ENCODE measurements at places on chromosomes 1 and 21.
A peak's percentile ranks its signal among the peaks of the same experiment; 100 is the strongest.

DNA sequence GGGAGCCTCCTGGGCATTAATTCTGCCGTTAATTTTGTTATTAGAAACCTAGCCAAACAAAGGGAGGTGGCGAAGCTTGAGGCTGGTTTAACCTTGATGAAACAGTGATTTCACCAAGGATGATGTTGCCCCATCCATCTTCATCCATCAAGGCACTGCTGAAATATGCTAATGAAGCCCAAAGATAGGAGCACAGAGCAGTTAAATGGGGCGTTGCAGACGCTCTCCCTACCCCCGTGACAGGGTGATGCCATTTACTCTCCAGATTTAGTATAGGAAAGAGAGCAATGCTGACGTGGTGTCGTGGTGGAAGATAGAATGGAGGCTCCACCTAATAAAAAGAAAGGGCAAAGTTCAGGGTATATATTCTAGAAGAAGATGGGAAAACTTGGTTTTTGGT lies 84.0 kb downstream of the PBX1 start:
- no peak for DNase-seq

- no peak for DNase-seq
These were observed 73.8 kb downstream of the BCAR3 start for GRCh38 chr1:93607814-93608186.

DNA sequence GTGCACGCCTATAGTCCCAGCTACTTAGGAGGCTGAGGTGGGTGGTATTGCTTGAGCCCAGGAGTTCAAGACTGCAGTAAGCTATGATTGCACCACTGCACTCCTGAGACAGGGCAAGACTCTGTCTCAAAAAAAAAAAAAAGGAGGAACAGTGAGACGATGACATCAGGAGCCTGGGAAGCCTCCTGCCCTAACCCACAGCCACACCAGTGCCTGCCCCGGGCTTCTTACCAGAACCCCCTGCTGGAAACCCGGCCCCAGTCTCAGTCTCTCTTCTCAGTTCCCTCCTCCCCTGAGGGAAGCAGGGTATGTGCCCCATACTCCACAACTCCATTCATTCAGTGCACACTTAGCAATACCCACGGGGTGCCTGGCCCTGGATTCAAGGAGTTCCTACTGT lies 9.1 kb downstream of the COL8A2 start:
- DNase-seq, result no peak

GRCh38 chr21:16304174-16305095 lies 574.7 kb downstream of the USP25 start:
- peak; percentile 59 for DNase-seq

DNA sequence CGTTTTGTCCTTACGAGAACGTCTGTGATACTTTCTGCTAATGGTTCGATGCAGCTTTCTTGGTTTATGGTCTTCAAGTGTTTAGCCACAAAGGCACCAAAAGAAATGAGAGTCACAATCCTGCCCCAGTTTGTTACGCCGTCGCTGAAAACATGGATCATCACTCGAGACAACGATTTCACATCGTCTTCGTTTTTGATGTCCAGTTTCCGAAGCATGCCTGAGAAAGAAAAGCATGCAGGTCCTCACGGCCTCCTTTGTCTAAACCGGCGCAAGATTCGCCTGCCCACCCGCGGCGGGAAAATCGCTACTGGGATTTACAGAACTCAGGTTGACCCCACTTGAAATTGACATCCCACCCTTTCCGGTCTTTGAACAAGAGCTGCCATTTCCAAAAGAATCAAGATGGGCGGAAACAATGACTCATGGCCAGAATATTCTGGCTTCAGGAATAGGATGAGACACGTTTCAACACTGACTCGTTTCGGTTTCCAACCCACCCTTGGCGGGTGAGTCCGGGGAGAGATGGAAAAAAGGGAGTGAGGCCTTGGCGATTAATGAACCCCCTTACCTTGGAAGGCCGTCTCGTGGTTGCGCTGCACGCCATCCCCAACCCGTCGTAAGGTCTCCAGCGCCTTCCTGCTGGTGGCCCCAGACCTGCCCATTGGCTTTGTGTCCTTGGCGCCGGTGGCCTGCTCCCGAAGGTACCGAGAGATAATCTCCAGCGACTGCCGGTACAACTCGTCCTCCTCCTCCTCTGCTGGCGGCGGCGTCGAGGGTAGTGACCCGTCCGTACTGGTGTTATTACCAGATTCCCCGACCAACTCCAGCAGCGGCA lies 919 bp downstream of the MCL1 start:
- DNase-seq, result peak; percentile 59

DNA sequence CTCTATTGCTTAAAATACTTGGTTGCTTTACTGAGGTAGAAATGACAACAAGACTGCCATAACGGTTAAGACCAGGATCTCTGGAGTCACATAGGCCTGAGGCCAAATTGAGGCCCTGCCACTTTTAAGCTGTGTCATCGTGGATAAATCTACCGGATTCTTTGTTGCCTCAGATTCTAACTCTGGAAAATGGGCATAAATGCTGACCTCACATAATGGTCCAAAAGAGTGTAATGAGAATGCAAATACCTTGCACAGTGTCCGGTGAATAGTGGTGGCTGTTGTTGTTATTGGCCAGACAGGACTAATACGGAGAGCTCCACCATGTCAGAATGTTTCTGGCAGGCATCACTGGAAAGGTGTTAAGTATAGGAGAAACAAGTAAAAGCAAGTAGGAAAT lies 346.1 kb downstream of the LMO4 start:
- no peak for DNase-seq

DNA sequence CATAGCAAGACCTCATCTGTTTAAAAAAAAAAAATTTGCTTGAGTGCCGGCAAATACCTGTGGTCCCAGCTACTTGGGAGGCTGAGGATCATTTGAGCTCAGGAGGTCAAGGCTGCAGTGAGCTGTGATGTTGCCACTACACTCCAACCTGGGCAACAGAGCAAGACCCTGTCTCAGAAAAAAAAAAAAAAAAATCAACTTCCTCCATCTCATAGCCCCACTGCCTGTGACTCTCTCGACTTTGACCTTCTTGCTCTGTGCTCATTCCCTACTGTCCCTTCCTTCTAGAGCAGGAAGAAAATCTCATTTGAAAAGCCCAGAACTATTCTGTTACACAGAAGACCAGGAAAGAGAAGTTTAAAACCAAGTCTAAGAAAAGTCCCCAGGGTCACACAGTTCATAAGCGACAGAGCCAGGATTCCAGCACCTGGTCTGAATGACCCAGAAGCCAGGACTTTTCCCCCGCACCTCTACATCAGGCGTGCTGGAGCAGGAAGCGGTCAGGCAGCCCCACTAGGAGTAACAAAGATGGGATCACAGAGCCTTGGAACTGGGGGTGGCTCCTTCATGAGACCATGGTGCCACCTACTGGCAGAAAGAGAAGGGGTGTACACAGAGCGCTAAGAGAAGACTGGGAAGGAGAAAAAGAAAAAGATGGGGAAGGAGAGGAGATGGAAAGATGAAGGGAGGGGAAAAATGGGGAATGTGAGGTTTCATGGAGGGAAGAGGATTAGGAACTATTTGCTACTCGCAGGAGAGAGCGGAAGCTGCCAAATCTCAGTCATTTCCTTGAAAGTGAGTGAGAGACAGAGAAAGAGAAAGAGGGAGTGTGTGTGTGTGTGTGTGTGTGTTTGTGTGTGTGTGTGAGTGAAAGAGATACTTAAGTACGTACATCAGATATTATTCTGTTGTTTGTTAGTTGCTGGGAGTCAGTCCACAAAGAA lies 3.1 kb upstream of the P3R3URF start:
- DNase-seq, result peak; percentile 95

GRCh38 chr1:13679651-13680050 lies 20.3 kb upstream of the PRDM2 start:
- no peak for DNase-seq

- no peak for DNase-seq
These were observed 524.9 kb upstream of the CHRM3 start for GRCh38 chr1:238861342-238862066.

GRCh38 chr1:62686822-62687221 lies 1.4 kb downstream of the DOCK7 start:
- DNase-seq, result no peak

GRCh38 chr1:39646232-39647081 lies 7.0 kb upstream of the HEYL start:
- DNase-seq, result no peak

GRCh38 chr1:229046251-229046853 lies 224.6 kb upstream of the RAB4A start:
- DNase-seq, result no peak

- DNase-seq, result no peak
These were observed 45.6 kb upstream of the JAK1 start for GRCh38 chr1:65011983-65012382.

DNA sequence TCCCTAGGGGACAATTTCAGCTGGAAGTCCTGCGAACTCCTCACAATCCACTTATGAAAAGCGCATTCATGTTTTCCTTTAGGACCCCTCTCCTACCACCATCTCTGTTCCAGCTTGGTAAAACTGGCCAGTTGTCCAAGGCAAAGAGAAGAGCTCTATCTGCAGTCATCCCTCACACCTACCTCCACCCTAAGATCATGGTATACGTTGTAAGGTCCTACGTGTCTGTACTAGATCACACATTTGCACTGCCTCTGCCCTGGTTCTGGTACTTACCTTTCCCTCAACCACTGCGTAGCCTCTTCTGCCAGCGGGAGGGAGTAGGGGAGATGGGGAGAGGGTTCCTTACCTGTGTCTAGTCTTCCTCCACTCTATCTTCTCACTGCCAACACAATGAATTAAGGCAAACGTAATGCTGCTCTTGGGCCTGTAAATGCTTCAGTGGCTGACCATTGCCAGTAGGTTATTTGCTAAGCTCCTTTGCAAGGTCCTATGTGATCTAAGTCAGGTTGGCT lies 739 bp upstream of the NUP133 start:
- no peak for DNase-seq

GRCh38 chr1:169701261-169702005 lies 10.0 kb downstream of the SELL start:
- no peak for DNase-seq

GRCh38 chr1:14128096-14128495 lies 428.1 kb downstream of the PRDM2 start:
- no peak for DNase-seq
